ENCODE measurements at places on chromosomes 16 and 17.
A peak's percentile ranks its signal among the peaks of the same experiment; 100 is the strongest.

DNA sequence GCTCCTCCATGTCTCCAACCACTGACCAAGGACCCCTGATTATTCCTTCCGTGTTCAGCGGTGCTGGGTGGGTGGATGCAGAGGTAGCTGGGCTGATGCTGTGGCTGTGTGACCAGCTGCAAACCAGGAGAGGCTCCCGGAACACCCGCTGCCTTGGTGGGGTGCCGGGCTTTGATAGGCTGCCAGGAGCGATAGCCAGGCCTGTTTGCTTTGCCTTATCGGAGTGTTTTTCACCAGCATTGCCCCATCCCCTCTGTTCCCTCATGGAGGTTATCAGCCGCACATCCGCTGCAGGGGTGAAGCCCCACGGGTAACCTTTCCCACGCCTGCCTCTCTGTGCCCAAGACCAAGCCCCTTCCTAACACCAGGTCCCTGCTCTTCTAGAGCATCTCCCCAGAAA, 354.3 kb downstream of the C16orf95 start:
- no peak for DNase-seq

GRCh38 chr16:76653390-76654026, 376.3 kb downstream of the CNTNAP4 start:
- peak; percentile 84 for DNase-seq

GRCh38 chr17:82129095-82129494, 31.1 kb upstream of the FASN start:
- no peak for DNase-seq

DNA sequence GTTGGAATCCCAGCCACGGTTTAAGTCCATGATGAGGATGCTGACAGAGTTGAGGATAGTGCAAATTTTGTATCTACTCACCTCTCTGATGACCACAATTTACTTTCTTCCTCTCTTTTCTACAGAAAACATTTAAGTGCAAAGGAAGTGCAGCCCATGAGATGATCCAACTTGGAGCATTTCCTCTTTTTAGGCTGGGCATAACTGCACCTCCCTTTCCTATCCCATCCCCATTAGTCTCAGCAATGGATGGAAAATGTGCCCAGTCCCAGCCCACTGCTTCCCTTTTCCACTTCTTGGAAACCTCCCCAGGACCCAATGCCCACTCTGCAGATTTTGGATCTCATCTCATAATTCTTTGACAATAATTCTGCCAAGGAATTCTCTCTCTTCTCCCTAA, 16.6 kb upstream of the CCL8 start:
- no peak for DNase-seq

DNA sequence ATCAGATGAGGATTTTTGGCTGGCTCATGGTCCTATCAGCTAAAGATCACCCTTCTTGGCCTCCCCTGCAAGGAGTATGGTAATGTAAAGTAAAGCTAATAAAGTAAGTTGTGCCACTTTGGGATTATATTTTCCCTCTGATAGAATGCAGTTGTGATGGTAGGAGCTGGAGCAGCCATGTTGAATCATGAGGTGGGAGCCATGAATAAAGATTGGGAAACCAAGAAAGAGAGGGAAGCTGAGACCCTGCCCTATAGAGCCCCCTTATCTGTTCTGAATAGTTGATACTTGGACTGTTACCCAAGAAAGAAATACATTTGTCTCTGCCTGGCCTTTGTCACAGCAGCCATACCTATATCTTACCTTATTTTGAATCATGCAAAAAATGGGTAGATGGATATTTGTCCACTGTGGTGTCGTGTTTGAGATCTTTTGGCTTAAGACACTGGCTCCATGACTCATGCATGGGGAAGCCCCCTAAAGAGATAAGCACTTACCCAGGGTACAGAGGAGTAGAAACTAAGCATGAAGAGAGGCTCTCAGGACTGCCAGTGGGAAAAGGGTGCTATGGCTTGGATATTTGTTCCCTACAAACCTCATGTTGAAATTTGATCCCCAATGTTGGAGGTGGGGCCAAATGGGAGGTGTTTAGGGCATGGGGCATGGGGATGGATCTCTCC, 17.7 kb upstream of the TVP23A start:
- DNase-seq, result no peak

- peak; percentile 7 for DNase-seq
Observed at GRCh38 chr17:67891481-67892119, 66.3 kb downstream of the BPTF start.

DNA sequence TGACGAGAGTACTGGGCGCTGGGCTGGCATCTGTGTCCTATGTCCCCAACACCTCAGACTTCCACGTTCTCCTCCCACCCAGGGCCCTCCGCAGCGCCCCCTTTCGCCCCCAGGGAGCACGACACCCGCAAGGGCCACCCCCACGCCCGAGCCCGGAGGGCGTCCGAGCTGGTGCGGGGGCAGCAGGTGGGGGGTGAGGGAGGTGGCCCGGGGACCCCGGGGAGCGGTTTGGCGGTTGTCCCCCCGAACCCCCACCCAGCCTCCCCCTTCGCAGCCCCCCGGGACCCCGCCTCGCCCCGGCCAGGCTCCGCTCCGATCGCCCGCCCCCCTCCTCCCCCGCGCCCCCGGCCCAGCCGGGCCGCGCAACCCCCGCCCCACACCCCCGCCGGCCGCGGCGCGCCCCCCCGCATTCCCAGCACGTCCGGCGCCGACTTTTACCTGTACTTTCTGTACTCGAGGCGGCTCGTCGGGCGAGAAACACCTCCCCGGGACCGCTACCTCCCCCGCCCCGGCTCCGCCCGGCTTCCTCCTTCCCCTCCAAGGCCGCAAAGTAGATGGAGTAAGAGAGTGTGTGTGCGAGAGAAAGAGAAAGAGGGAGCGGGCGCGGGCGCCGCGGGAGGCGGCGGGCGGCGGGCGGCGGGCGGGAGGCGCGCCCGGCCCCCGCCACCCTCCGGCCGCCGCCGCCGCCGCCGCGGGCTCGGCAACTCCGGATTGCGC, 901 bp downstream of the CDYL2 start:
- DNase-seq, result no peak

- DNase-seq, result no peak
Observed at GRCh38 chr17:17104494-17104893, 62.2 kb downstream of the MPRIP start.

GRCh38 chr17:2718150-2718938, 6.8 kb upstream of the CLUH start:
- DNase-seq, result no peak

GRCh38 chr17:44343510-44344209, 1.4 kb upstream of the GRN start:
- DNase-seq, result no peak
